ENCODE measurements at places on chromosomes 12 and 14. TPM values are rescaled to one million over a fixed set of nuclear protein-coding genes. Genes with fewer than 3 reads are reported as not detected.

GRCh38 chr12:3959799-3960560 is 86.8 kb upstream of the PARP11 start:
- DNase-seq = peak; percentile 83

- DNase-seq = no peak
Measured at GRCh38 chr12:114757684-114758325, 73.8 kb upstream of the TBX3 start.

- no peak for DNase-seq
Measured at GRCh38 chr14:28613532-28613931, 153.1 kb upstream of the FOXG1 start.

DNA sequence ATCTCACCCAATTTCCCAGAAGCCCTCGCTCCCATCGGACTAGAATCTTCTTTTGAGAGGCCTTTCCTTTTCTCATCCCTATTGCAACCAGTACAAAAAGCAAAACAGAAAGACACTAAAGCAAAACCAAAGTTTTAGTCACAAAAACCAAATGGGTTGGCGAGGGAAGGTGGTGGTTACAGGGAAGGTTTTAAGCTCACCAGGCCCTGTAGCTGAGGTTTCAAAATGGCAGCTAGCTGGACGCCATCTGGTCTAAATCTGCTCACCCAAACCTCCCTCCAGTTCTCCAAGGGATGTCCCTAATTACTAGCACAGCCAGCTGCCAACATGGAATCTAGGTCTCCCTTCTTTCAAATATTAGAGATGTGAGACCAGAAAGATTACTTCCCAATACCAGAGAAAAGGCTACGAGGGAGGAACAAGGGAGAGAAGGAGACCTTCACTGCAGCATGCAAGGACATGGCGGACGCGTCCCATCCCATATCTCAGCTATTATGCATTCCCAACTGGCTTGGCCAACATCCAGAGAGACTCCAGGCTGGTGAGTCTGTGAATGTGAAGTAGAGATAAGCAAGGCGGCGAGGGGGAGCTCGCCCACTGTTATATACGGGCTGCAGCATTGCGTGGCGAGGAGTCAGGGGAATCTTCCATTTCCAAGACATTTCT is 70.8 kb downstream of the DPF3 start:
- no peak for DNase-seq

The SENP1 gene
- polyA plus RNA-seq = 14.0 TPM

The AICDA gene
- not detected for polyA plus RNA-seq

The SLC17A8 gene
- 0.07 TPM for polyA plus RNA-seq

DNA sequence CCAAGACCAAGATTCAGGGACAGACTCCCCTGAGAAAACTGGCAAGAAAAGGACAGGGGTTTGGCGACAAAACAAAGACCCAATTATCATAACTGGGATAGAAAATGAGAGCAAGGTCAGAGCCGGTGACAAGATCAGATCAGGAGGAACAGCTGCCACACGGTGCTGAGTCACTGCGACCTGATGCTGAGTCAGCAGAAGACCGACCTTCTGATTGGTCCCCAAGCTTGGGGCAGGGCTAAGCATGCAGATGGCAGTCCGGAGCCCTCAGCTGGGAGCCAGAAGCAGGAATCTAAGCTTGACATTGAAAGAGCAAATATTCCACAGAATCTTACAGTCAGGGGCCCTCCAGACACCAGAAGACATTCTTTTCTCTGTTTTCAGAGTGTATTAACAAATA is 19.1 kb upstream of the ARMH4 start:
- peak; percentile 79 for DNase-seq

The CCDC196 gene
- polyA plus RNA-seq = not detected

DNA sequence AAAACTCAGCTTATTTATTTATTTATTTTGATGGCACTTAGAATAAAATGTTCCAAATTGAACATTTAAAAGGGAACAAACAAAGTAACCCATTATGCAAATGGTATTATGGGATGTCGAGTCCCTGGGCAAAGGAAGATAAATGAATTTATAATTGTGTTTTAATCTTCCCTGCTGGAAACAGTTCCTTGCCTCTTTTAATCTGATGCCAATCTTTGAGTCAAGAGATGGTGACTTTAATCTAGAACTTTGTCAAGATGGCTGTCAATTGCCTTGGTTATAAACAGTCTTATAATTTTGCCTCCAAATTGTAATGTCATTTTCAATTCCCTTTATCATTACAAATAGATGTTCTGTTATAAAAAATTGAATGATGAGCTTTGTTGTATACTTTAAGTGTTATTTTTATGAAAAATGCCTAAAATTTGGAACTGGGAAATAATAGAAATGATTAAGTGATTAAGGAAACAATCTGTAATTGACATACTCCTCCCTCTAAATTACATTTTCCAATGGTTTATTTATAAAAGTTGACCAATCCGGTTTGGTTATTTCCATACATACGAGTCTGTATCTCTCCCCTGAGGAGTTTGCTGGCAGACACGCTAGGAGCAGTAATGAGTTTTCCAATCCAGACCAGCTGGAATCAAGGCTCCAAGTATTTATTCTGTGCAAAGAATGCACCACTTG is 134.9 kb upstream of the FRMD6 start:
- no peak for DNase-seq

- DNase-seq = no peak
Measured at GRCh38 chr14:23568021-23568599, 519 bp upstream of the AP1G2 start.

GRCh38 chr14:52076334-52076733 is 7.5 kb upstream of the NID2 start:
- DNase-seq = no peak

The HSP90B1 gene
- polyA plus RNA-seq = 800 TPM

GRCh38 chr12:97609957-97610356 is 147.4 kb downstream of the RMST start:
- no peak for DNase-seq

GRCh38 chr12:112710414-112710813 is 81.1 kb upstream of the RPH3A start:
- no peak for DNase-seq

The TMEM121 gene
- 6.6 TPM for polyA plus RNA-seq

DNA sequence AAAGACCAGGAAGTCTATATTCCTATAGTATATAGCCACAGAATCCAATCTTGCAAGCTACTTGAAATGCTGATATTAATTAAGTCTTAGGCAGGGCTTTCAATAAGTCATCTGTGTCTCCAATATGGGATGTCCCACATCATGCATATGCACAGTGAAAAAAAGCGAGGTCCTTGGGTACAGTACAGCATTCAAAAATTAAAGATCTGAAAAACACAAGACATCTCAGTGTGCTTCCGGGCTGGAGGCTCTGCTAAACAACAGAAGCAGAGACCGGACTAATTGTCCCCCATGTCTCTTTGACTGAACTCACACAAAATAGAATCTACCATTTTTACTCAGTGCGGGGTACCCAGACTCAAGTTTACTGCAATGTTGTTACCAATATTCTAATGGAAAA is 156.0 kb downstream of the DAD1 start:
- no peak for DNase-seq

DNA sequence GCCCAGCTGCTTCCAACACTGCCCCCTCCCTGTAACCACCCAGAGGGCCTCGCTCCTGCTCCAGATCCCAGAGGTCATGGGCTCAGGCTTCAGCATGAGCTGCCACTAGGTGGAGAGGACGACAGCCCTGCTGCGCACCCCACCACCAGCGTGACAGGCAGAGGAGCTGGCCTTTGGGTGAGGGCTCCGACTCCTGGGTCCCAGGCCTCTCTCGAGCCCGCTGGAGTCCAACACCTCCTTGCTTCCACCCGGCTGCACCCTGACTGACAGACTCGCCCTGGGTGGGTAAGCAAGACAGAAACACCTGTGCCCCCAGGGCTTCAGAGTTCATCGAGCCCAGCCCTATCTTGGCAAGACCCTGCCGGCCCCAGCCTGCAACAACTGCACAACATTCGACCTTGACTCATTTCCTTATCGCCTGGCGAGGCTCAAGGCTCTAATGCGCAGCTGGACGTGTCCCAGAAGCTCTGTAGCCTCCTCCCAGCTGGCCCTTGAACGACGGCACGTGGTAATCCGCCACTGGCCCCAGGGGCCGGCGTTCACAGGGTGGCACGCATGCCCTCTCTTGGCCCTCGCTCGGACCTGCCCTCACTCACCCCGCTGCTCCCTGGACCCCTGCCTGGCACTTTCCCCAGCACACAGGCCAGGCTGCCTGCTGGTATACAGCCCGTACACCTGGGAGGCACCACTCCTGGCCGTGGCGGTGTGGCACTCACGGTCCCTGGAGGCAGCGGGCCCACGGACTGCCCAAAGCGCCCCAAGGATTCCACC is 28.0 kb downstream of the VPS37B start:
- DNase-seq = peak; percentile 71

GRCh38 chr12:124251186-124251585 is 43.7 kb upstream of the RFLNA start:
- DNase-seq = no peak

GRCh38 chr14:91751719-91752118 is 19.8 kb upstream of the CATSPERB start:
- no peak for DNase-seq

DNA sequence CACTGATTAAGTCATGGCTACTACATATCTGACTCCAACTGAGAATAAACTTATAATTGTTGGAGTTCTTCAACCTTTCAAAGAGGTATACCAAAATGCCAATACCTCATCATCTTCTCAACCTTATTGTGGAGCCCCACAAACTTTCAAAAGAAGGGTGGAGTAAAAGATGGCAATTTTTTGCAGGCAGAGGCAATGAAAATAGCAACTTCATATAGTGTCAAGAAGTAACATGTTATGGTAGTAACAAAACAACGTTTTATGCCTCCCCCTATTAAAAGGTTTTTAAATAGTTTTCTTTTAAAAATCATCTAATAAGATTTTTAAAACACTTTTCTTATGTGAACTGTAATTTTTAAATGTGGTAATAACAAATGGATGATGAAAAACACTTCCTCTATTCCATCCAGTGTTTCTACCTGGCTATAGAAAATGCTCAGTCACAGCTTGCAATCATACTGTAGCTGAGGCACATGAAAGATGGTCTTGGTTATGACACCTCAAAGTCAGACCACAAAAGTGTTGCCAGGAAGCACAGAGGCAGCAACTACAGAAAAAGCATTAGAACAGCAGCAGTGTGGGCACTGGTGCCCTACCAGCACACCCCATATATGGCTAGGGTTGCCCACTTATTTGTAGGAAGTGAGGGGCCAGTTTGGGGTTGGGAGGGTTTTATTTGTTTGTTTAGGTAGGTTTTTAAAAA is 7.0 kb downstream of the PPP1R12A start:
- DNase-seq = no peak

- DNase-seq = no peak
Measured at GRCh38 chr14:49989966-49990365, 97.1 kb downstream of the ARF6 start.

The B3GNT4 gene
- polyA plus RNA-seq = 0.57 TPM

The KLRK1 gene
- polyA plus RNA-seq = not detected

The PMCH gene
- polyA plus RNA-seq = not detected

GRCh38 chr14:68548194-68549076 is 244.4 kb downstream of the ZFP36L1 start:
- no peak for DNase-seq

Measured in HepG2 (cell line).